Uterus (tissue), 4 donors: ENCODE measurements at places on chromosomes 7 and 10. TPM values are rescaled to one million over a fixed set of nuclear protein-coding genes. Genes with fewer than 3 reads are reported as not detected.

The SPACDR gene
- total RNA-seq, result 1.8 TPM

GRCh38 chr10:96279191-96279641, 7.8 kb upstream of the BLNK start:
- no peak for DNase-seq

The STEAP1 gene
- 5.3 TPM for total RNA-seq

The PYROXD2 gene
- 6.2 TPM for total RNA-seq

DNA sequence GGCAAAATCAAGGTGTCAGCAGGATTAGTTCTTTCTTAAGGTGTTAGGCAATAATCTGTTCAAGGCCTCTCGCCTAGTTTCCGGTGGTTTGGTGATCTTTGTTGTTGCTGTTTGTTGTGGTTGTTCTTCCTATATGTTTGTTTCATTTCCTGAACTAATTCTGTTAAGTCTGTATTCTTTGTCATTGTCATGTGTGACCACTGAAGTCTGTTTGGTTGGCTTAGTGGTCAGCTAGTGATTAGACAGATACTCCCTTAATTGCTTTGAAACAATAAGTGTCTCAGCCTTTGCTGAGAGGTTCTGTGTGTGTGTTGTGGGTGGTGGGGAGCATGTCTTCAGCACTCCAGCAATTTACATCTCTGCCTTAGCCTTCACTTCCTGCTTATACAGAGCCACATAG, 46.0 kb downstream of the ABCC2 start:
- no peak for DNase-seq

The SFRP5 gene
- not detected for total RNA-seq

DNA sequence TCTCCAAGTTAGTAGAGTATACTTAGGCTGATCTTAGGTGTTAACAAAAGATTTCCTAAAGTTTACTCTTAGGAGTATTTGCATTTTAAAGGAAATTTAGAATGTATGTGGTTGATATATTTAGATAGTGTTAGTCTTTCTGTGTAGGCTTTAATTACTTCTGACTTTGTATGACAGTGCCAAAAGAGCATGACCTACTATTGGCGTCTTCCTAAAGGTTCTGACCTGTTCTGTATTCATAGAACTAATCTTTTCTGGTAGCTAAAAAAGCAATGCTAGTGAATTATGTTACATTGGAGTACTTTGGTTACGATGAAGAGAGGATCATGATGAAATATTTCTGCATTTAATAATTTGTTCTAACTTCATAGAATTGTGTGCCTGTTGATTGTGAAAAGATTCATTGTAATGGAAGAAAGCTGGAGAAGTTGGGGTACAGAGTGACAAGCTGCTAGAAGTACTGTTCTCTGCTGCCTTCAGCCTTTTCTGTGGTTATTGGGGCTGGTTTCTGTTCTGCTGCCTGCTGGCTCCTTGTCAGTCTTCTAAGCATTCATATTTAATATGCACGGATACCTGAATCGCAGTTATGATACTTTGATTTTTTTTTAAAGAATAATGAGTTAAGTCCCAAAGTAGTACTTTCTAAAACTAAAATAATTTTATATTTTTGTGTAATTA, 13.2 kb downstream of the WAC start:
- DNase-seq, result no peak

- DNase-seq, result no peak
Measured at GRCh38 chr7:120353171-120353570, 80.2 kb downstream of the KCND2 start.

The GIMAP2 gene
- total RNA-seq, result 41.8 TPM

The PSAP gene
- total RNA-seq, result 603 TPM

The PAX2 gene
- not detected for total RNA-seq
